GM12892 (cell line): ENCODE measurements at places on chromosomes 6 and 20.

- no peak for DNase-seq
Measured at GRCh38 chr6:3650076-3650958, 101.2 kb downstream of the PXDC1 start.

DNA sequence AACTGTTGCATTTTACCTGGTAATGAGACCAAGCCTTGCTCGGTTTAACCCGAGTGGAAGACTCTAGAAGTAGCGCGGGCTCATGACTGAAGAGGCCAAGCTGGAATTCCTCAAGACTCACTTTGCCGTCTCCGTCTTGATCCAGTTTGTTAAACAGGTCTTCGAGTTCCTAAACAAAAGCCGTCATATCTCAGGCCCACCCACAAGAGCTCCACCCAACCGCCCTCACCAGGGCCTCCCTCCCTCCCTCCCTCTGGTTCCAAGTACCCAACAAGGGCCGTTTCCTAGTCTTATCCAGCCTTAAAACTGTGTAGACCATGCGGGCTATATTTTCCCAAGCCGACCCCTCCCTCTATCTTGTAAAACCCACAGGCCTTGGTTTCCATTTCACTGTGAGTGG is 81.4 kb downstream of the NINL start:
- no peak for DNase-seq

- DNase-seq: no peak
Measured at GRCh38 chr20:3449319-3449718, 21.5 kb upstream of the ATRN start.

DNA sequence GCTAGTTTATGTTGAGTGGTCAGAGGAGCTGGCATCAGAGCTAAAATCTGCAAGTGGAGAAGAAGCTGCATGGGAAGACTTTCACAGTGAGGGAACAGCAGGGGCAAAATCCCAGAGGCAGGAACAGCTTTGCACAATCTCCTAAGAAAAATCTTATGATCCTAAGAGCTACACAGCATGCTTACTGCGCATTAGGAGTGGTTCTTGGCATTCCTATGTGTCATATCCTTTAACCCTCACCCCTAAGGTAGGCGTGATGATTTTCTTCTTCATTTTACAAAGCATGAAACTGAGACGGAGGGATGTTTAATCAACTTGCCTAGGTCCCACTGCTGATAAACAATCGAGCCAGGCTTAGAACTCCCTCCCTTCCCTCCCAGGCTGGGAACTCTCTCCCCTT is 313.6 kb upstream of the SULF2 start:
- DNase-seq: no peak

DNA sequence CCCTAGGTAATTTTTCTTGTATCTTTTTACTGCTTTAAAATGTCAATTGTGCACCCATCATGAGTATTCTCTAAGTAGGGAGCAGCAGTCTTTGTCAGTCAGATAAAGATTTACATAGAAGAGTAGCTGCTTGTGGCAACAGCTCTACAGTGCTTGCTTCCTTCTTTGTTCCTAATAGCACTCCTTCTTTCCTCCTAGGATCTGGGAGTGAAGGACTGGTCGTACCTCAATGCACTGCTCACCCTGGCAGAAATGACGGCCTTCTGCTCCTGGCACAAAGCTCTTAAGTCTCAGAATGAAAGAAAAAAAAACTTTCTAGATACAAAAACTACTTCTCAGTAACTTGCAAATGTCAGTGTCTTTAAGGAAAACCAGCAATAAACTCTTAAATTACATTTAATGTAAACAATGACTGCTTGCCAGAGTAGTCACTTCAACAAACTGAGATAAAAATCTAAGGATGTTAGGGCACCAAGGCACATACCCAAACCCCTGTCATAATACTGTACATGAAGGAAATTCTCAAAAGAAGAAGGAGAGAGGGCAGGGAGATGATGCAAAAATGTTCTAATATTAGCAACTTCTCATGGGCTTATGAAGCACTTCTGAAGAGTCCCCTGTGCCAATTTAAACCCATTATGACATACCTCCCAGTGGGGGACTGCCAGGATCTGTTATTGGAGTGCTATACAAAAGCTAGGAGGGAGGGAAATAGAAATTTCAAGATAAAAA is 34.0 kb downstream of the NCOA6 start:
- DNase-seq: no peak

DNA sequence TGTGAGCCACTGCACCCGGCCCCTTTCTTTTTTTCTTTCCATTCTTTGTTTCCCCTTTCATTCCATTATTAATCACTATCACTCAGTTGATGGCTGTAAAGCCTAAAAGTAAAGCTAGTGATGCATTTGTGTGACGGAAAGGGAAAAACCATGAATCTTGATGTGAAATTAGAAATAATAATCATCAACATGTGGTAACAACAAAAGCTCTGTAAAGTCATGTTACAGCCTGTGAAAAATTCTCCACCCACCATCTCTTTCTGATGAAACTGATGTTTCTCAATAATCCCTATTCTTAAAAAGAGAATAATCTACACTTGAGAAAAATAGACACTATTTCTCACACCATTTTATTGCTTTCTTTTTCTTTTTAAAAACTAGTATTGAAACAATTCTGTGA is 80.0 kb downstream of the CRYBG1 start:
- DNase-seq: no peak

GRCh38 chr20:46111028-46111835 is 6.9 kb upstream of the CD40 start:
- no peak for DNase-seq

GRCh38 chr20:12014736-12015135 is 97.0 kb downstream of the BTBD3 start:
- no peak for DNase-seq

DNA sequence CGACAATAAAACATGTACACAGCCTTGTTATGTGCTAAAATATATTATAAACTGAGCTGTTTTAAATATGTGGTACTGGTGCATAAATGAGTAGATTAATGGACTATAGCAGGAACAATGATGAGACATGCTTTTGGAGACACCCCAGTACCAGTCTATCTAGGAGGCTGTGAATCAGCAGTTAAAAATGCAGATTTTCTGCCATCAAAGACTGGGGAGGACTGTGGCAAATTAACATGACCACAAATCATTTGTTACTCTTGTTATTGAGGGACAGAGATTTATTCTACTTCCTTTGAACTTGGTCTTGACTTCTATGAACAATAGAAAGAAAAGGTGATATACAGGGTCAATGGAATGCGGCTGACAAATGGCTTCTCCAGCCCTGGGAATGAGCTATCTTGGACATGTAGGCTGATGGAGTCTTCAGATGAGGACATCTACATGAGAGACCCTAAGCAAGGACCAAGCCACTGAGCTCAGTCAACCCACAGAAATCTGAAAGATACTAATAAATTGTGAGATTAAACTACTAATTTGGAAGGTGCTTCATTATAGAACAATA is 551.7 kb upstream of the GJE1 start:
- no peak for DNase-seq

DNA sequence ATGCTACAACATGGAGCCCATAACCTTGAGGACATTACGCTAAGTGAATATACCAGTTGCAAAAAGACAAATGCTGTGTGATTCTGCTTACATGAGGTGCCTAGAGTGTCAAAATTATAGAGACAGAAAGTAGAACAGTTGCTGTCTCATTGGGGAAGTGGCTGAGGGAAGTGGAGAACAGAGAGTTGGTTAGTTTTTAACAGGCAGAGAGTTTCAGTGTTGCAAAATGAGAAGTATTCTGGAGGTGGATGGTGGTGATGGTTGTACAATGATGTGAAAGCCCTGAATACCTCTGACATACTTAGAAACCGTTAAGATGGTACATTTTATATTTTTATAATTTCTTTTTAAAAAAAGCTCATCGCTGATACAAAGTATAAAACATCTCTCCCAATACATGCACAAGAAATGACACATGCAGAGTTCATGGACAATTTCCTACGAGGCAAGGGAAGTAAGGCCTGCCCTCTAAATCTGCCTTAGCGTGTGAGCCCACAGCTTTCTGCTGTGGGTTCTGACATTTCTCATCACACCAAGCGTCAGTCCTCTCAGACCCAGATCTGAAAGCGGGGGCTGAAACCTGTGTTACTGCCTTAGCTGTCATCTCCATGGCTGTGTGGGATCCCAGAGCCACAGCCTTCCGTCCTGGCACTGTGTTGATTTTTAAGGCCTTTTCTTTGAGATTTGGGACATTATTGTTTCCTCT is 126.0 kb downstream of the RNASET2 start:
- peak; percentile 46 for DNase-seq

DNA sequence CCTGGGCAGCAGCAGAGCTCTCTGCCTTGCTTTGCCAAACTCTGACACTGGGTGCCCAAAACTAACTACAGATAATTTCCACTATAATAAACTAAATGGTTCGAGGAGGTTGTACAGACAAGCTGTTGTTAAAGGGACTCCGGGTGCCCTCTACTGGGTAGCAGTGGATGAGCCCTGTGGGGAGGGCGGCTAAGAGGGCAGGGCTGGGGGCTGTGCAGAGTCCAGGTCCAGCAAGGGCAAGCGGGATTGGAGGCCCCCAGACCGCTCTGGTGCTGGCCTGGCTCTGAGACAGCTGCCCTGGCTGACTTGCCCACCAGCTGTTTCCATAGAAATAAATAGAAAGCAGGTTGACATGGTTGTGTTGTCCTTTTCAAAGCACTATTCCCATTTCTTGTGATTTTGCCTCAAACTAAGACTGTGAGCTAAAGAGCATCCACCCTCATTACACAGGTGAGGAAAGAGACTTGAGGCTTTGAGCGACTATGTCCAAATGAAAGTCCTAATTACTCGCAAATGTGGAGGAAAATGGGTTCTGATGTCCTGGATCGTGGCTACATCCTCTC is 167.6 kb upstream of the CST7 start:
- DNase-seq: no peak

DNA sequence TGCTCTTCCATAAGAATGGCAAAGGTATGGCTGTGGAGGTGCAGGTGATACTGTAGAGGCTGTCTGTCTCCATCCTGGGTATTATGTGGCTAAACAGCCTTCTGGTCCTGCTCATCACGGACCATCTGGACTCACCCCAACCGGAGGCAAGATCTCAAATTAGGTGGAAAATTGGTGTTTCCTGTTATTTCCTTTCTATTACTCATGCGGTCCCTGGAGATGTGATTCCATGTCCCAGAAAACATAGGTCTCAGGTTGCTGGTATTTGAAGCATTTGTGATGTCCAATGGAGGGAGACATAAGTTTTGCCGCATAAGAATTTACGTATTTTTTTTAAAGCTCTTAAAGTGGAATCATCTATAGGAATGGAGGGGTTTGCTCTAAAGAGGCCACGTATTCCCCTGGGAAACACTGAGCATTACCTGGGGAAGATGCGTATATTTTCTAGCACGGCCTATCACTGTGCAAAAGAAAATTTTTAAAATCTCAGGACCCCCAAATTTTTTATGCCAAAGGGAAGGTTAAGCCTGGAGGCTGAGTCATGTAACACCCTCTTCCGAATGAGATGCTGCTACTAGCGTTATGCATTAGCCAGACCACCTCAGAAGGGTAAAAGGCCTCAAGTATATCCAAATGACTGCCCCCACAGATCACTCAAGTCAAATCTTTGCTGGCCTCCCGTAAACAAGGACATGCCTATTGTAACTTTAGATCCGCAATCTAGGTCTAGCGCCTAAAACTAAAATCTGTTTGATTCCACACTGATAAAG is 22.4 kb upstream of the PBOV1 start:
- no peak for DNase-seq

- no peak for DNase-seq
Measured at GRCh38 chr20:49948178-49948577, 12.0 kb downstream of the RNF114 start.

GRCh38 chr6:34485321-34486060 is 19.6 kb downstream of the PACSIN1 start:
- DNase-seq: no peak

GRCh38 chr20:34127792-34128191 is 15.7 kb upstream of the EIF2S2 start:
- no peak for DNase-seq

DNA sequence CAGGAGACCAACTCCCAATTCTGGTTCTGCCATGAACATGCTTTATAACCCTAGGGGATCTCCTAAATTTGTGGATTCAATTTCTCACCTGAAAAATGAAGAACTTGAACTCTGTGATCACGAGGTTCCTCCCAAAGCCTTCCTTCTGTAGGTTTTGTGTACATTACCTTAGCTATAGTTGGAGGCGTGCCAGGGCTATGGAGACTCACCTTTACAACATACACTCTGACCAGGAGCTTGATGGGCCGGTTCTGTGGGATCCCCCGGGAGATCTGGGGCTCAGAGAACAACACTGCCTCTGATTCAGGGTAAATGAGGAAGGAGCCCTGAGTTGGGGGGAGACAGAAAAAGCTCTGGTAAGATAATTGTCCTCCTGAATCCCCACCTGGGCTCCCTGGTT is 34.1 kb downstream of the ERGIC3 start:
- no peak for DNase-seq

GRCh38 chr20:41408156-41408794 is 41.7 kb upstream of the EMILIN3 start:
- no peak for DNase-seq

DNA sequence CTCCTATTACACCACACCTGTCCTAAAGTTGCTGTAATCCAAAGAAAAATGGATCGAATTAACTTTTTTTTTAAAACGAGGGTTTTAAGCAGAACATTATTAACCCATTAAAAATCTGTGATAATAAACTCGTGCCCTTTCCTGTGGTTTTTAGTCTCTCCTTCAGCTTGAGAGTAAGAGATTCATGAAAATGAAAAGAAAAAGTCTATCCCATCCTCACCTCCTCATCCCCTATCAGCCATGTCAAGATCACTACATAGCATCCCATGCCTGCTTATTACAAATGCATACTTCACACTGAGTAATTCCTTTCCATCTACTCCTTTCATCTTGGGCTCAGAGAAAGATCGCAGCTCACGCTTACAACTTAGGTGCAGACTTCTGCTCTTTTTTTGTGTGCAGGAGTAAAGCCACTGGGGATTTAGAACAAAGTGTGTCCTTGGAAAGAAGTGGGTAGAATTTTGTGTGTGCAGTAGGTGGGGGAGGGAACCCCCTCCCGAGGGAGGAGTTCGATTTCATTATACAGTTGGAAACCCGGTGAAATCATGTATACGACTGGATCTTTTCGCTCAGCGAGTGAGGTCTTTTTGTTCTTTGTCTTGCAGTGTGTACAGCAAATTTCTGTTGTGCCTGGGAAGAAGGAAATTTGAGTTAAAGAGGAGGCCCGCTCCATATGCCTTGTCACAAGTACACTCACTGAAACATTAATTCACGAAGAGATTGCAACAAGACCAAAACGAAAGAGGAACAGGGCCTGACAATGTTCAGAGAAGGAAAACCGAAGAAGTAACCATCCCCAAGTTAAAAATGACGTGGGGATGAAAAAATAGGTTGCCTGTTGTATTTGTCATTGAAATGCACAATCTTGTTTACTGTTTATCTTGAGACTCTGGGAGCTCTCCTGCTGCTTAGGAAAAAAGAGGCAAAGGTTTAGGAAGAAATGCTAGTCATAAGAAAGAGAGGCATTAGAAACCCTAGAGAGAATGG is 146.5 kb upstream of the ZNF217 start:
- no peak for DNase-seq

- DNase-seq: no peak
Measured at GRCh38 chr20:33172781-33173180, 4.8 kb downstream of the BPIFA2 start.

- no peak for DNase-seq
Measured at GRCh38 chr20:48738094-48738398, 89.8 kb downstream of the PREX1 start.

GRCh38 chr6:7921632-7922092 is 11.1 kb upstream of the TXNDC5 start:
- no peak for DNase-seq

- DNase-seq: no peak
Measured at GRCh38 chr6:13300643-13301590, 27.4 kb downstream of the TBC1D7 start.
